Epithelial cell of alveolus of lung (primary cell): ENCODE measurements at places on chromosomes 4 and X. TPM values are rescaled to one million over a fixed set of nuclear protein-coding genes. Genes with fewer than 3 reads are reported as not detected.

The SHROOM4 gene
- total RNA-seq: 0.72 and 3.1 TPM in 2 replicates

The CHRDL1 gene
- 0.13 TPM in 1 of 2 replicates, not detected in the other for total RNA-seq

The SOWAHB gene
- 0.13 TPM in 1 of 2 replicates, not detected in the other for total RNA-seq

The PAGE4 gene
- total RNA-seq: not detected in 2 replicates

The SERTM2 gene
- not detected in 2 replicates for total RNA-seq

The ABCE1 gene
- total RNA-seq: 42.0 and 98.4 TPM in 2 replicates

The GYG2 gene
- total RNA-seq: 5.7 and 11.3 TPM in 2 replicates

The NRK gene
- total RNA-seq: 3.7 and 16.9 TPM in 2 replicates
